PC-9 (cell line): ENCODE measurements at places on chromosomes 2 and 18. TPM values are rescaled to one million over a fixed set of nuclear protein-coding genes. Genes with fewer than 3 reads are reported as not detected.

DNA sequence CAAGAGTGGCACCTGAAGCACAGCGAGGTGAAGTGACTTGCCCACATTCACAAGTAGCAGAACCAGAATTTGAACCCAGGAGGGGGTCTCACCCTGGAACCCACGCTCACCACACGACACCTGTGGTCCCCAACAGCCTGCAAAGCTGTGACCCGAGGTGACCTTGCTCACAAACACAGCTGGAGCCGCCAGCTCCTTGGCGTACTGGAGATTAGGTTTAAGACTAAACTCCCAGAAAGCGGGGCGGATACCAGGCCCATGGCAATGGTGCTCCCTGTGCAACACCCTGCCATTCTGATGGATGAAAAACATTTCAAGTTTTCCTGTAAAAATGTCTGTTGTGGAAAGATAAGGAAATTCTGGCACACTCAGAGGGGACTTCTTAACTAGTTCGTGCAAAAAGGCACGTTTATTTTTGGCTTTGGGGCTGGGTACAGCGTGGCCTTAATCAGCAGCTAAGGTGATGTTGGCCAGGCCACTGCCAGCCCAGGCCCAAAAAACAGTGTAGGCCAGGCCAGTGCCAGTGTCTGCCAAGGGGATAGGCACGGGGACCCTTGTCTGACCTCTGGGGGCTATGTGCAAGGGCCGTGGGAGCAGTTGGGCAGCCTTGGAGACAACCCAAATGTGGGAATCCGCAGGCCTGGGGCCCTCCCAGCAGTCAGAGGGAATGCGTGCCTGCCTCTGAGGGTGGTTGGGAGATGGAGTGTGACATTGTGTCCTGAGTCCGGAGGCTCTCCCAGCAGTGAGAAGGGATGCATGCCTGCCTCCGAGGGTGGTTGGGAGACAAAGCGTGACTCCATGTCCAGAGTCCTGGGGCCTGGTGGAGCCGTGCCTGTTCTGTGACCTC lies 185.0 kb upstream of the HS6ST1 start:
- DNase-seq, result no peak

The PSD4 gene
- 29.6 and 38.7 TPM in 2 replicates for total RNA-seq

- DNase-seq, result no peak
Measured at GRCh38 chr2:148568597-148568996, 76.0 kb upstream of the EPC2 start.

DNA sequence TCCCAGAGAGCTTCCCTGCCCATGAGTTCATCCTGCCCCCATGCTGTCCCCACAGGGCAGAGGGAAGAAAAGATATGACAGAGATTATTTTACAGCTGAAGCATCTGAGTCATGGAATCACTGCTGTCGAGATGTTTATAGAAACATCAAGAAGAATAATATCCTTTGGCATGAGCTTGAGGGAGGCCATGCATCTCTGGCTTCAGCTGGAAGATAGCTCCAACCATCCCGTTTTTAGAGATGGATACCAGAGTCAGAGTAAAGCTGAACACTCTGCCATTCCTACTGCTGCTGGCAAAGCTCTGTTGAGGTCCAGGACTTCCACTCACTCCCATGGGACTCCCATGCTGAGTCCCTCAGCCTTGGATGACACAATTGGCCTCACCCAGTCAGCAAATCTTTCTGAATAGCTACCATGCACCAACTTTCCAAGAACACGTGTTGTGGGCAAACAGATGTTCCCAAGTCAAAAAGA lies 167.8 kb downstream of the TTC32 start:
- DNase-seq, result no peak

DNA sequence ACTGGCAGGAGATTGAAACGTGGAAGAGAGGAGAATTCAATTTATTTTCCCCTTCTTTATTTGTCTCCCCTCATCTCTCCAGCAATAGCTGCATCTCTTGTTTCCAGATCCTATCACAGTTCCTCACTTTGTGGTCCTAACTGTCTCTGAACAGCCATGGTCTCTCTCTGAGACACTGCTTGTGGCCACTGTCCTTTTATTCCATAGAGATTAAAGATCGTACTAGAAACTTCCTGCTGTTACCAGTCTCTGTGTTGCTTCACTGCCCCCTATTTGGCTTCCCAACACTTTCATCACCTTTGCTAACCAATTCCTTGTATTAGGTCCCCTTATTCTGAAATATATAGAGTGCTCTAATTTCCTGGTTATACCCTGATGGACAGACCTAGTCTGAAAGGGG lies 48.9 kb upstream of the CAVIN2 start:
- DNase-seq, result no peak

GRCh38 chr2:205058409-205058808 lies 513.1 kb downstream of the PARD3B start:
- DNase-seq, result no peak
